ENCODE measurements at places on chromosomes 4 and X.

GRCh38 chrX:150548684-150549083, 19.7 kb upstream of the MTM1 start:
- peak; percentile 19 for DNase-seq

DNA sequence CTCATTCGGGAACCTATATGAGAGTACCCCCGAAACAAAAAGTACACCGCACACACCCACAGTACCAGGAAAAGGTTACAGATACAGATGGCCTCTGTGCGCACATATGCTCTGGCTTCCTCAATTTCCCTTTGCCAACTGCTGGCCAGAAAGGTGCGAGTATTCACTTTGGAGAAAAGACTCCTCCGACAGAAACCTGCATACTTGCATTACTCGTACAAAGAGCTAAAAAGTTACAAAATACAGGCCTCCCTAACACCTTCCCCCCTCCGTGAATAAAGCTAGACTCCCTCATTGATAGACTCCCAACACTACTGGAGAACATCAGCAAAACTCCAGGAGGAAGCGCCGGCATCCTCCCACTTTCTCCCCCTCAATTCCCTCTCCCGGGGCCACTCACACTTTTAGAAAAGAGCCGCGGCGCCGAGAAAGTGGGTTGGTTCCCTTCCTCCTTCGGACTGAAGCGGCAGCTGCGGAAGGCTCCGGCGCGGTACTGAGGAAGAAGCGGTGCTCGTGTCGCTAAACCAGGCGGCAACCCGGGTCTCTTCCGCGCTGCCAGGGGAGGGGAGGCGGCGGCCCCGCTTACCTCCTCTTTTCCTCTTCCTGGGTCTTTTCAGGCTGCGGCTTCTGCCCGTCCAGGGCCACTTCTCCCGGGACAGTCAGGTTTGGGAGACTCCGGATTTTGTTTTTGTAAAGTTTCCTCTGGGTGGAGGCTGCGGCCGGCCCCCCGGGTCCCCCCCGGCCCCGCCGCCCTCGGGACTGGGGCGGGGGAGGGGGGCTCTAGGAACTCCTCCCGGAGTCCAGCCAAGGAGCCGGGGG, 1.1 kb downstream of the FBXW7 start:
- DNase-seq = peak; percentile 67

DNA sequence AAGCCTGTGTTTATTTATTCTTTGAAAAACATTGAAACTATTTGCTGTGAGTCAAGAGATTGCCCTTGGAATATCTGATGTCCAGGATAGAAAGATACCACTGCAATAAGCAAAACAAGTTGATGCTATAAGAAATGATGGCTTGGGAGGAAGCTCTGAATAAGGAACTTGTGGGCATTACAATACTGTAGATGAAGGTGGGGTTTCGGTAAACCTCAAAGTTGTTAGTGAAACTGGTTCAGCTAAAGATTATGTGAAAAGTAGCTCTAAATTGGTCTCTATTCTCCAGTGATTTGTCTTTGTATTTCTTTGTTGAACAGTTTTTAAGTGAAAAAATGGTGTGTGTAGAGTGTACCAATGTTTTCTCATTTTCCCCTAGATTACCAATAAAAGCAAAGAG, 128.7 kb downstream of the AKAP4 start:
- DNase-seq = no peak

DNA sequence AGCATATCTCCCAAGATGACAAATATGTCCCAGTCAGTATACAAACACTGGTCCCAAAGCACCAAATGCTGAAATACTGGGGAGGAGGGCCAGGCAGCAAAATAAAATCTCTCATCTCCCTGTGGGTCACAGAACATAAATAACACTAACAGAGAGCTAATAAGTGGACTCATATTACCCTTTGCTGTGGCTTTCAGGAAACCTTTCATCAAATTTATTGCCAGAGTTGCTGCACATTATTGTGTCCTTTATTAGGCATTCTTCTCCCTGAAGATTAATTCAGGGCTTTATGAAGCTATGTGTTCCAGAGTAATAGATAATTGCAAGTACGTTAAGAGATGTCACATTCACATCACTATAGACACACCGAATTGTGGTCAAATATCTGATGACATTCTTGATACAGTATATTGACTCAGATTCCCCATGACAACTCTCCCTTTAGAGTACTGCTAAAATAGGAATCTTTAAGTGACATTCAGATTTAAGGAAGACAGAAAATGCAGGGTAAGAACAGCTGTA, 124.1 kb upstream of the PRR32 start:
- no peak for DNase-seq

DNA sequence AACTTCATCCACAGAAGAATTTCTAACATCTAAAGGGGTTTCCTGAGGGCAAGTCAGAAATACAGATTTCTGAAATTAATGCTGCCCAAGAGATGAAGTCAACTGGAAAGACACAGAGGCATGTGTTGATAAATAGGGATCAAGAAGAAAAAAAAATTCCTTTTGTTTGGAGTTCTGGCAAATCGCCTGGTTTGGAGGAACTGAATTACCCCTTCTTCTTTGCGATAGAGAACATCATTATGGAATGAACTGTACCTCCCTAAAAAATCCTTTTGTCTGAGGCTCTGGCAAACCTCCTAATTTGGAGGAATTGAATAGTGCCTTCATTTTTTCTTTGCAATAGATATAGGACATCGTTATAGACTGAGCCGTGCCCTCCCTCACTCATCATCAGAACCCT, 200.9 kb downstream of the DHRSX start:
- no peak for DNase-seq

- DNase-seq = no peak
Measured at GRCh38 chr4:56156141-56156540, 207.4 kb downstream of the CEP135 start.

- DNase-seq = peak; percentile 11
Measured at GRCh38 chr4:147846318-147847155, 114.6 kb downstream of the ARHGAP10 start.

DNA sequence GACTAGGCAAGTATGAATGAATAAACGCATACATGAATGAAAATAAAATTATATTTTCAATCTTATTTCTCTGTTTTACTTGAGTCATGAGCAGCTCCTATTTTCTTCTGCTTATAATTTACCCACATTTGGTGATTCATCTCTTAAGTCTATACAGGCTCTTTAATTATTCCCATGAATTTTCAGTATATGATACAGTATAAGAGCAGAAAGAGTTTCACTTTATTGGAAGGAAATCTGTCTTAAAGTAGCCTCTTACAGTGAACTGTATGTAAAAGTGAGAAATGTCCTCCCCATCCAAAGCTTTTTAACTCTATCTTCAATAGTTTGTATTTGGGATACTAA, 50.8 kb downstream of the TMEM165 start:
- no peak for DNase-seq

All from stimulated activated CD4-positive, alpha-beta T cell treated with anti-CD3 and anti-CD28 coated beads, Interleukin-15, amount 100 ng/mL, for 24 hours (primary cell).